ENCODE measurements at places on chromosomes 1 and 21. TPM values are rescaled to one million over a fixed set of nuclear protein-coding genes. Genes with fewer than 3 reads are reported as not detected.

- peaks cover 18% of the 10 kb centered on the region for H3K4me1 ChIP-seq
- no peak overlapping the region for H3K4me3 ChIP-seq
- H3K27ac ChIP-seq: no peak overlapping the region
- H3K36me3 ChIP-seq: no peaks in the 10 kb centered on the region
- H3K27me3 ChIP-seq: no peaks in the 10 kb centered on the region
Observed at GRCh38 chr1:112841825-112842224, 114.2 kb downstream of the SLC16A1 start.

MEX3A gene
- total RNA-seq: not detected

WDR64 gene
- not detected for total RNA-seq

GGPS1 gene
- total RNA-seq: 50.3 TPM

GRCh38 chr1:9690440-9691107, 39.0 kb downstream of the PIK3CD start:
- no peak overlapping the region for H3K4me3 ChIP-seq
- H3K27me3 ChIP-seq: no peaks in the 10 kb centered on the region
- peaks cover 18% of the 10 kb centered on the region for H3K36me3 ChIP-seq
- H3K27ac ChIP-seq: peak overlapping the region; percentile 36

DNA sequence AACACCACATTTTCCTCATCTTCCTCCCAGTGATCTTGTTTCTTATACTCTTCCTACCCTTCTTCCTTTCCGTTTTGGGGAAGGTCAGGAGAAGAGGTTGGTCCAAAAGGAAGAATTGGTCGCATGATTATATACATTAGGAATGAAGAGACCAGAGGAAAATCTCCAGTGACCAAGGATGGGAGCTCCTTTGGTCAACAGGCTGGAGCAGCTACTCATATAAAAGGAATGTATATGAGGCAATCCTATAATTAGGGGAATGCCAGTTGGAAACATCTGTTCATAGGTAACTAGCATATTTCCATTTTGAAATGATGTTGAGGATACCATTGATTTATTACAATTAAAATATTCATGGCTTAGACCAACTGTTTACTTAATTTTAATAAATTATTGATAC, 114.5 kb downstream of the LRRC40 start:
- no peaks in the 10 kb centered on the region for H3K27me3 ChIP-seq
- H3K4me1 ChIP-seq: no peaks in the 10 kb centered on the region
- DNase-seq: no peak
- H3K27ac ChIP-seq: no peak overlapping the region

MROH9 gene
- not detected for total RNA-seq

GRCh38 chr21:36433059-36433709, 46.7 kb downstream of the CLDN14 start:
- peaks cover 8% of the 10 kb centered on the region for H3K4me1 ChIP-seq
- no peak for DNase-seq
- H3K36me3 ChIP-seq: no peaks in the 10 kb centered on the region
- H3K27me3 ChIP-seq: no peaks in the 10 kb centered on the region
- H3K27ac ChIP-seq: no peak overlapping the region

TAS1R1 gene
- not detected for total RNA-seq

GRCh38 chr1:169146576-169147214, 40.2 kb downstream of the ATP1B1 start:
- no peak for DNase-seq
- no peak overlapping the region for H3K4me3 ChIP-seq
- no peaks in the 10 kb centered on the region for H3K36me3 ChIP-seq
- no peak overlapping the region for H3K27ac ChIP-seq

DNA sequence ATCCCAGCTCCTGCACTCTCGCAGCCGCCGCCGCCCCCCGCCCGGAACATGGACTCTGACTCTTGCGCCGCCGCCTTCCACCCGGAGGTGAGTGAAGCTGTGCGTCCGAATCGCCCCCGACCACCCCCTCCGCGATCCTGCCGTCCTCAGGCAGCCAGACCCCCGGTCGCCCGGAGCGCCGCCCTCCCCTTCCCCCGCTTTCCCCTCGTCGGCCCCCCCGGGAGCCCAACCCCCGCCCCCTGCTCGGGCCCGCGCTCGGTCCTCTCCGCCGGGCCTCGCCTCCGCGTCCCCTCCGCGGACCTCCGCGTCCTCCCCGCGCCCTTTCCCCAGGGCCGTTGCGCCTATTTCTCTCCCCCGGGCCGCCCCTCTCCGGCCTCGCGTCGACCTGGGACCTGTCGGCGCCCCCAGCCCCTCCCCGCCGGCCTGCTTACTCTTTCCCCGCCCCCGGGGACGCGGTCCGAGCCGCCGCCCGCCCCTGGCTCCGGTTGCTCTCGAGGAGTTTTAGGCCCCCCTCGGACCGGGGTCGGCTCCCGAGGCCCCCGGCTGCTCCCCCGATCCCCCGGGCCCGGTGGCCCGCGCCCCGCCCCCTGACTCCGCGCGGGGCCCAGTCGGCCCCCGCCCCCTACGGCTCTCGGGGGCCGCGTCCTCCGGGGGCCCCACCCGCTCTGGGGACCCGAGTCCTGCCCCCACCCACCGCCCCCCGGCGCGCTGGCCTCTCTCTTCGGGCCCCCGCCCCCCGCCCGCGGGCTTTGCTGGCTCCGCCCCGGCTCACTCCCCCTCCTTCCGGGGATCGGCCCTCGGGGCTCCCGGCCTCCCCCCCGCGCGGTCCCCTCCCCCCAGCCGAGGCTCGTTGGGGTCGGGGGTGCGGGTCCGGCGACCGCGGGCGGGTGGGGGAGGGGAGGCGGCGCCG, 743 bp downstream of the PHF13 start:
- H3K27me3 ChIP-seq: no peaks in the 10 kb centered on the region
- peak overlapping the region; percentile 65 for H3K27ac ChIP-seq
- peaks cover 23% of the 10 kb centered on the region for H3K4me1 ChIP-seq
- peak; percentile 38 for DNase-seq
- H3K4me3 ChIP-seq: peak overlapping the region; percentile 46

SH2D2A gene
- total RNA-seq: 63.6 TPM

All from CD4-positive, alpha-beta memory T cell (primary cell).